ENCODE measurements at places on chromosomes 6 and 20.

- no peak for DNase-seq
These were observed 1.6 kb downstream of the PXDC1 start for GRCh38 chr6:3749977-3750316.

- DNase-seq: no peak
These were observed 60.4 kb downstream of the HAO1 start for GRCh38 chr20:7879883-7880282.

DNA sequence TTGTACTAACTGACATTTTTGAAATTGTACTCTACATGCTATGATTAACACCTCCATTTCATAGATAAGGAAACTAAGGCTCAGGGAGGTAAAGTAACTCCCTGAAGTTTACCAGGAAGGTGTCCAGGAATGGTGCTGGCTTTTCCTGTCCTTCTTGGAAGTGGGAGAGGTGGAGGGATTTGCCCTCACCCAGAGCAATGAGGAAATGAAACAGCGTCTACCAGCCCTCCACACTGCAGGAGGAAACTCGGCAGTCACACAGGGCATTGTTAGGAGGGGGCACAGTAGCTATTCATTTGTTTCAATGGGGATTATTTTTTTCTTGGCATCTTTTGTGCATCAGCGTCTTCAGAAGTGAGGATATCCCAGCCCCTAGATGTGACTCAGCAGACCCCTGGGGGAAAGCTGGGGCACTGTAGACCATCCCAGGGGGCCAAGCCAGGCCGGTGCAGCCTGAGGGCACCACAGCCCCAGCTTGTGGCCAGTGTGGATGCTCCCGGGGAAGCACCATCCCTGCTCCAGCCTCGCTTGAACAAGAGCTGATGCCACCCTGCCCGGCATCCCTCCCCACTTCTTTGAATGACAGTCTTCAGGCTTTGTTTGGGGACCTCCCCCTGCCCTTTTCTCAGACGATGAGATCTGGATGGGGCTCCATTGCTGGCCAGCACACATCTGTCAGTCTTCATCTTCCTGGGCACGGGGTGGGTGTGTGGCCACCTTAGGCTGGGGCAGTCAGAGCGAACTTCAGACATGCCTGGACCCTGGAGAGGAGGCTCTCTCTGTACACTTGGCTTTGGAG lies 224.4 kb upstream of the PMEPA1 start:
- no peak for DNase-seq

GRCh38 chr20:41213150-41213820 lies 75.9 kb downstream of the PLCG1 start:
- no peak for DNase-seq

DNA sequence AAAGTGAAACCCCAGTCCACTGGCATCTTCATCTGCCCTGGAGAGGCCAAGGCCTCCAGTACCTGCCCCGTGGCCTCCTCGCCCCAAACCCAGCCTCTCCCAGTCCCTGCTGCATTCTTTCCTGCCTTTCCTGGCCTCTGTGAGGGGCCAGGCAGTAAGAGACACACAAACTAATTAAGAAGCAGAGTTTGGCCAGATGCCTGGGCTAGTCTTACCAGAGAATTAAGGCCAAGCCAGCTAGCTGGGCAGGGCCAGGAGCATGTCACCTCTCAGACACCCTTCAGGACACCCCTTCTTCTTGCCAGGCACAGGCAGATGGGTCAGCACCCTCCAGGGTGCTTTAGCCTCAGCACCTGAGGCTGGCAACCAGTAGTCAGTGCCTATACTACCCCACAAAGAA lies 2.4 kb downstream of the MDGA1 start:
- no peak for DNase-seq

DNA sequence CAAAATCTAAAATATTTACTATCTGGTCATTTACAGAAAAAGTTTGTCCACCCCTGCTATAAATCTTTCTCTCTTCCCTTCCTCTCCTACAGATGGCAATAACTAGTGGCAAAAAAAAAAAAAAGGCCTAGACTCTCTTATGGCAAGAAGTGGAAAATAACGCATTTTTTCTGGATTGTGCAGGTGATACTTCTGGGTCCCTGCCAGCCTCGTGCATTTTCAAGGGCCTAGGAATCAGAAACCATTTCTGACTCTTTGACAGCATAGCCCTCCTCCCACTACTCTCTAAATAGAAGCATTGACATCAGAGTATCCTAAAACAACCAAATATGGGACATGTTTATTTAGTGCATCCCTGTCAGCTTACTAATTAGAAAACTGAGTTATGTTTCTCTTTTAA lies 251.0 kb downstream of the KHDC1L start:
- DNase-seq: no peak

- DNase-seq: no peak
These were observed 381.7 kb upstream of the JARID2 start for GRCh38 chr6:14863902-14864850.

DNA sequence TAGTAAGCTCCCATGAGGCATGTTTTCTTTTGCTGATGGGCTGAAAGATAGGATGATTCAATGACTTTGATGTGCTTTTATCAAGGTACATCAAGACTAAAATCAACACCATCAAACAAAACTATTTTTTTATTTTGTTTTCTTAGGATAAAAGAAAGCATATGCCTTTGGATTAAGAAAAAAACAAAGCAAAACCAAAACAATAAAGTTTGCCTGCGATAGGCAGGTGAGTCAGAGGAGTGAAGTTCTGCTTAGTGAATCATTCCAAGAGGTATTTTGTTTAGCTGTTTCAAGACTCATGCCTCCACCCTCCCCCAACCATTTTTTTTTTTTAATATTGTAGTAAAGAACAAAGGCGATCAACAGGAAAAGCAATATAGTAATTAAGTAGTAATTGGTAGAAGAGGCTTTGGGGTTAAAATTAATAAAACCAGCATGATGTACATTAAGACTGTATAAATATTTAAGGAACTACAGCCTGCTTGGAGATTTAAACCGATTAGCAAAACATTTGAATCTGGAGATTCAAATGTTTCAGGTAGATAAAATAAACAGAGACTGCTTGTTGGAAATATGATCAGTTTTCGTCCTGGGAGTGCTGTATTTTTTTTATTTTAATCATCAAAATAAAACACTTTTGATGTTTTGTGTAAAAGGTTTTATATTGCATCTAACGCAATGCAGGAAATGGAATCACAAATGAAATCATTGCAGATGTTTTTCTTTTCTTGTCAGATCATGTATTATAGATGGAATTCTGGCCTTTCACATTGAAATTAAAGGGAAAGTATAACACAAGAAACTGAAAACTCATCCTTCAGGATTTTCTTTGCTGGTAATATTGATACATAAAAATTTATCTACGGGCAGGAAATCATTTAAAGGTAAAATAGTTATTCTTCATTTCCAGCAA lies 482.3 kb upstream of the MANEA start:
- no peak for DNase-seq

DNA sequence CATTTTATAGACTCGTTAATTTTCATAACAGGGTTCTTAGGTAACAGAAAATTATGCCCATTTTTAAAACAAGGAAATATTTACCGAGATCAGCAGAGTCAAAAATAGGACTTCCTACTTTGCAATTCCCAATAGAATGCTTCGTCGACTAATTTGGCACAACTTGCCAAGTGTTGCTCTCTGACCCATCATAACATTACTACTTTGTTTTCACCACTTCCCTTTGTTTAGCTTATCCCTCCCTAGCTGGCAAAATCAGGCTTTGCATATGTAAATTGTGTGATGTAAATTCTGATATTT lies 914 bp upstream of the RANBP9 start:
- DNase-seq: no peak

DNA sequence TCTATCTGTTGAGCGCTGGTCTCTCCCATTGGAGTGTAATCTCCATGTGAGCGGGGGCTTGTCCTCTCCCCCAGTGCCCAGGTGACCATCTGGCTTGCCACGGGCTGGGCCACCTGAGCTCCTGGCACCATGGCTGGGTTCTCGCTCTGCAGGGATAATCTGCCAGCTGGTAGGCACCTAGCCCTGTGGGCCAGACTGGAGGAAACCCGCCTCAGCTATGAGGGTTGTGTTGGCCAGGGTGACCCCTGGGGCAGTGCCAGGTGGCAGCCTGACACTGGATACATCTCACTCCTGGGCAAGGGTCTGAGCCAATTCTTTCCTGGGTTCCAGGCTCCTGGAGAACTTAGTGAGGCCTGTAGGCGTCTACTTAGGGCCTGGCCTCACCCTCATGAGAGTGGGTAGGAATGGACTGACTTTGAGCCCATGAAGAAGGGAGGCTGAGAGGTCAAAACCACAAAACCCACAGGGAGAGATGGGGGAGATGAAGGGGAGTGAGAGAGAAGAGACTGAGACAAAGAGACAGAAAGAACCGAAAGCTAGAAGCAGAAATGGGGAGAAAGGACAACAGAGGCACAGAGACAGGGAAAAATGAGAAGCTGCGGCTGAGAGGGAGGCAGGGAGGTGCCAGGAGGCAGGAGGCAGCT lies 5.8 kb upstream of the SLC52A3 start:
- no peak for DNase-seq

Measured in SIG-M5 (cell line).